Amygdala (tissue), 56 donors: ENCODE measurements at places on chromosomes 12 and 14.

- DNase-seq, result no peak
Measured at GRCh38 chr12:1553987-1554982, 40.1 kb downstream of the FBXL14 start.

- DNase-seq, result no peak
Measured at GRCh38 chr14:89348722-89349121, 68.3 kb downstream of the FOXN3 start.

DNA sequence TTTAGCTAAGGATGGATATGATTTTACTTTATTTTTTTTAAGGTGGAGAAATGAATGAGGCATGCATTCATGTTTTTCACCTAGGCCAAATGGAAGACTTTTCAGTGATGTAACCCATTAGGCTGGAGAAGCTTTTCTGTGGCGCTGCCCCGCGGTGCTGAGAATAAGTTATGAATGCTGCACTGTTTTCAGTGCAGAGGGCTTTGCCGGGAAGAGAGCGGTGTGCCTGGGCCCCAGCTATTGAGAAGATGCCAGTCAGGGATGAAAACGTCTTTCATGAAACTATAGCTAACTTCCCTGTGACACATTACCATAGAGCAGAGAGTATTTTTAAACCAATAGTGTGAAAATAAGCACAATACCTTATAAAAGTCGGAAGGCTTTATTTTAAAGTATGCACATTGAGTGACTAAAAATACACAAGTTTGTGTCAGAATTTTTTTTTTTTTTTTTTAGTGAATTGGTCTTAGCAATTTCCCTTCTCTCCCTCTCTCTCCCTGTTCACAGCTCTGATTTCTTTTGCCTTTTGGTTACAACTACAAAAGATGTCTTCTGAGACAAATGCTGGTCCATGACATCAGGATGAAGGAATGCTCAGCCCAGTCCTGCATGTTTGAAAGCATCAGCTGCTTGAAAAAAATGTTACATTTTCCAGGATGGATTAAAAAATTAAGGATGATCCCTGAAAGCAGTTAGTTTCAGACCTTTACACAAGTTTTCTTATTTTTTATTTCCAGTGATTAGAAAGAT lies 48.3 kb downstream of the NPAS3 start:
- DNase-seq, result no peak

- DNase-seq, result no peak
Measured at GRCh38 chr12:40561395-40561966, 130.8 kb upstream of the CNTN1 start.

DNA sequence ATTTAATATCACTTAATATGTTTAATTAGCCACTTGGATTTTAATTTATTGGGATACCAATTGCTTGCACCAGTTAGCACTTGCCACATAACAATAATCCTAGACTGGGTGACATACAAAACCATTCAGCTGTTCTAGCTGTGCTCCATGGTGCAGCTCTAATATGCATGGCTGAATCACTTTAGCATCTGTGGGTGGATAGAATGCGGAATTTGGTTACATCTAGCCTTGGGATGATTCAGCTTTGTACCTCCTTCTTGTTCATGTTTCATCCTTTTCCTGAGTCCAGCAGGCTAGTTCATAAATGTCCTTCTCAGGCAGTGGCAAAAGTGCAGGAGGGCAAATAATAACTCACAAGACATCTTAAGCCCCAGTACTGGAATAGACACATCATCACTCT lies 1263.0 kb downstream of the LRFN5 start:
- no peak for DNase-seq

DNA sequence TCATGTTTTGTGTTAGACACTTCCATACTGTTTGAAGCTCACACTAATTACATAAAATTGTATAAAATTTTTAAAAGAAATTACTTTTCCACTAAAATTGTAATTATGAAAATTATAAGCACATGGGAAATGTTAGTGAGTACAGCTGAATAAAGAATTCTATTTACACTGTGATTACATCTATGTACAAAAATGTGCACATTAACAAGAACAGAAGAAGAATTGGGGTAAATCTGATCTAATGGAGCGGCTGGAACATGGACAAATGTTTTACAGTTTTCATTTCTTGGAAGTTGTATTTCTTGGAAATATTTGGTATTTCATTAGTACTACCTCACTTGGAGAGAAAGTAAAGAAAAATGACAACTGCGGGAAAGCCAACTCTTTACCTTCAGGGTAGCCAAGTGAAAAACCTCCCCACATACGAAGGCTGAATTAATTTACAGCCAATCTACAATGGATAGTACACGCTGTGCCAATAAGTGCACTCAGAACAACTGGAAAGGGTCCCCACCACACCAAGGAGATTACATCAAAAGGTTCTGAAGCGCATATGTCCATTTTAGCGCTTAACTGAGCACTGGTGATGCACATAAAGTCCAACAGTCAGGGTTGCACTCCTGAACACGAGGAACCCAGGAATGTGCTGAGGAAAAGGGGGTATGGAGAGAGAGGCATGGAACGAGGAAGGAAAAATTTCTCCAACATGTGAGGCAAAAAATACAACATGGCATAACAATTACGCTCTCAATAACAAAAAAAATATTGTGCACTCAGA lies 17.5 kb downstream of the MED13L start:
- DNase-seq, result no peak

DNA sequence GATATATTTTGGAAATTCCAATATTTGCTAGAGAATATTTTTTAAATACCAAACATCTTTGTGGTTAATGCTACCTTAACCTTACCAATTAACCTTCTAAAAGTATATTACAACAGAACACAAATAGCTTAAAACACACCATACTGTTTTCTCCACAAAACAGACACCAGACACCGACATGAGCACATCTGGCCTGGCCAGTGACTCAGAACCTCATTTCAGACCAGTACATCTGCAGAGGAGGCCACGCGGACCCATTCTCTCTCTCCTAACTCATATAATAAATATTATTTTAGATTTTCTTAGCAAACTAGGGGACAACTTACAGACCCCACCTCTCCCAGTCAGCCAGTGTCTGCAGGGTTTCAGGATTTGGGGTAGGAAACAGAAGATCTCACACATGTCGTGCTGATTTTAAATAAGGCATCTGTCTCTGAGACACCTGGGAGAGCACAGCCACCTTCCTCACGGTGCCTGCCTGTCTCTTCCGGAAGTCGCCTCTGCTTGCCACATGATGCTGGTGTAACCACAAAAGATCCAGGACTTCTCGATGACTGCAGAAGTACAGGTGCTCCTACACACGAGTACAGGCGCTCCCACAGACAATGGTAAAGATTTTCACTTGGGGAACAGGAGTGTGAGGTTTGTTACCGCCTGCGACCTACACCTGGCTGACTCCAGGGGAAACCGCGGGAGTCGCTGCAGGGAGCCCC lies 9.7 kb upstream of the ANKLE2 start:
- no peak for DNase-seq

DNA sequence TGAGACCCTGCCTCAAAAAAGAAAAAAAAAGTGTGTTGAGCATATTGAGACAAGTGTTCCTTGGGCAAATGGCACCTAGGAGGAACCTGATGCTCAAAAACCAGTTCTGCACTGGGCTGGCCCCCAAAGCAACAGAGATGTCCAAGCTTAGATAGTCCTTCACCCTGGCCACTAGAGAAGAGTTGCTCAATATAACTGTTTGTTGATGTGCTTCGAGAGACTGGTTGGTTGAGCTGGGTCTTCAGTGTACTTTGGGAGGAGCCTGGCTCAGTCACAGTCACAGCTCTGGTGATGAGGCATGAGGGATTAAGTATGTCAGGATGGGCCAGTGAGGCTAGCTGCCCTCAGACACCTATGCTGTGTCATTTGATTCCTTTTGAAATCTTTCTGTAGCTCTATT lies 38.0 kb downstream of the SLC2A14 start:
- no peak for DNase-seq

DNA sequence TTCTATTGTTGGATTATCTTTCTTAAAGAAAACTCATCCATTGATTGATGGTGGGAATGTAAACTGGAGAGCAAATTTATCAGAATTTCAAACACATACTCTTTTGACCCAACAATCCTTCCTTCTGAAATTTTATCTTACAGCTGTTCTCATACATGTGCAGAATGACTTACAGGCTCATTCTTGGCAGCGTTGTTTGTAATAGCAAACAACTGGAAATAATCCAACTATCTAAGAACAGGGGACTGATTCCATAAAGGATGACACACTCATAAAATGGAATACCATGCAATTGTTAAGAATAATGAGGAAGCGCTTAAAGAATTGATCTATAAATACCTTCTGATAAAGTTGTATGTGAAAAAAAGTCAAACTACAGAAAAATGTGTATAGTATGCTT lies 24.0 kb downstream of the RHOJ start:
- no peak for DNase-seq

- DNase-seq, result no peak
Measured at GRCh38 chr12:68932128-68932960, 627 bp downstream of the CPM start.

GRCh38 chr12:46153268-46153872 lies 115.5 kb downstream of the SLC38A1 start:
- DNase-seq, result no peak

DNA sequence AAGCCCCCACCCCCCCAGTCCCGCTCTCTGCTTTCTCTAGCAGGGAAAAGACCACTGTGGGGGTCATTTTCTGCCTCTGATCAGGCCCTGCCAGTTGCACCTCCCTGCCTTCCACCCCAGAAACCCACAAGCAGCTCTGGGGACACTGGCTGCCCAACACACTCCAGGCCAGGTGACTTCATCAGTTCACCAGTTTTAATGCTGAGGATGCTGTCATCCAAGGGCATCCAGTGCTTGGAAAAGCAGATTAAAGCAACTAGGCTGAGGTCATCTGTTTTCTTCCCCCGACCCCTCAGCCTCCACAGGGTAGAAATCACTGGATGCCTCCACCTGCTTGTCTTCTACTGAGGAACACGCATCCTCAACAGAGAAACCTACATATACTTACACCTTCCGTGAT lies 282.4 kb downstream of the DPF3 start:
- no peak for DNase-seq

DNA sequence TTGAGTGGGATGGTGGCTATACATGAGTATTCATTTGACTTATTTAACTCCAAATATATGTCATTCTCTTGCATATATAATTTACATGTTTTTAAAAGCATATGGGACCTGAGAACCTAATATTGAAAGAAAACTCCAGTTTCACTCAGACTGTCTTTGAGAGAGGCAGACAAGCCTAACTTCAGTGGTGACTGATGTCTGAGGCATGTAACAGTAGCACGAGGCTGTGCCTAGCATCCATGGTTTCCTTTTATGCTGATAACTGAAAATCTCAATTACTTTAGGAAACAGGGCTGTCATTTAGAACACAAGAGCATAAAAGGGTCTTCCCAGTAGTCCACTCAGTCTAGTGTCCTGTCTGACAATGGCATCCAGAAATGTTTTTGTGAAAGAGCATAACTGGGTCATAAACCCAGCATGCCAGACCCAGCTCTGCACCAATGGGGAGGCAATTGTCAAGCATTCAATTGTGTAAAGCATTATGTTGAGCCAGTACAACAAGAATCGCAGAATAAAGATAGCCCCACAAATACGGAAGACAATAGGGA lies 24.3 kb downstream of the MAPK1IP1L start:
- no peak for DNase-seq

GRCh38 chr14:65027127-65027799 lies 40.6 kb downstream of the FNTB start:
- no peak for DNase-seq

DNA sequence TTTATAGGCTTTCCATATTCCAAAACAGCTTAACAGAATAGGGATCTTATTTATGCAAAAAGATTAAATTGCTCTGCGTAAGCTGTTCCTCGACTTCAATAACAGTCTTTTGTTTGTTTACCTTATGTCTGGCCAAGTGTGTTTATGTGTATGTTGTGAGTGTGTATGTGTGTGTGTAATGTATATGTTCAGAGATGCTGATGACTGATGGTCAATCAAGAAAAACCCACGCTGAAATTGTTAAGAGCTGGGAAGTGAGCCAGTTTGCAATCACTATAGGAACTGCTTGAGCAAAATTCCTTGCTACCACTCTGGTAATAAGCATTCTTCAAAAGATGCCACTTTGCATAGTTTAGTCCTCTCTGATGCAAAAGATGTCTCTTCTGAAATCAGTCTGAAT lies 59.6 kb downstream of the PRKD1 start:
- no peak for DNase-seq

DNA sequence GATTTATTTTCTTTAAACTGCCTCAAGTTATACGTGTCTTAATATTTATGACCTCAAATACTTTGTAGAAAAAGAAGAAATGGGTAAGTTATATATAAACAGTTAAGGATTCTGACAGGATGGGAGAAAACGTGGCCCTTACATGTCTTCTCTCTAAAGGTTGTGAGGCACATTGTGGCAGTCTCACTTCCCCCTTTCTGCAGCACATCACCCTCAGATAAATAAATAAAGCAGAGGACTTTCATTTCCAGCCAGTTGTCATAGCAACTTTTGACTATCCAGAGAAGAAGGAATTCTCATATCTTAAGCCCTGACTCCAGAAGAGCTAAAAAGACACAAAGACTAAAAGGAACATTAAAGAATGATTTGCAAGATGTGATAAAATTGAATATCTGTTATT lies 28.8 kb upstream of the CEP83 start:
- DNase-seq, result no peak

DNA sequence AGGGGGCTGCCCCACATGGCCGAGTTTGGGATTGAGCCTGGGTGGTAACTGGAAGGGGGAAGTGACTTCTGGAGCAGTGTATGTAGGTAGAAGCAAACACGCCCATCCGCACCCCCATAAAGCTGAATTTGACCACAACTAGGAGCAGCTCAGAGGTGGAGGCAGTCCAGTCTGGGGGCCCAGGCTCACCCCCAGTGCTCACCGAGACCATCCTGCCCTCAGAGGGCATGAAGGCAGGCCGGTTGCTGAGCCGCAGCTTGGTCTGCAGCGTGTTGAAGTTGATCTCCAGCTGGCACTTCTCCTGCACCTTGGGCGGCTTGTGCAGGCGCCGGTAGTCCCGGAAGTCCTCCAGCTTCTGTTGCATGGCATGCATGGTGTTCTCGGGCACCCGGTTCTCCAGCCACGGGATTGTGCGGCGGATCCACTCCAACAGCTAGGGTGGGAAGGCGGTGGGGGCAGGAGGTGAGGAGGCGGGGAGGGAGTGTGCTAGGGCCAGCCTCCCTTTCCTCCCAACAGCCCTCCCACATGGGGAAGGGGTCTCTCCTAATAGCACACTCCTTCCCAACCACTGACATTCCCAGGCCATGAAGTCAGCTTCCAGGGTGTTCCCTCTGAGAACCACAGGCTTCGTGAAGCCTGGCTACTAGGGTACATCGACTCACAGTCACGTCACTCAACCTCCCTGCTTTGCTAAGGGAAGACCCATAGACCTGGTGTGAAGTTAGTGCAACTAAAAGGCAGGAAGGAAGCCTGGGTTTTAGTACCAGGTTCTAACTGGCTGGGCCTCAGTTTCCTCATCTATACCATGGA lies 87.0 kb downstream of the ACTN1 start:
- DNase-seq, result no peak

DNA sequence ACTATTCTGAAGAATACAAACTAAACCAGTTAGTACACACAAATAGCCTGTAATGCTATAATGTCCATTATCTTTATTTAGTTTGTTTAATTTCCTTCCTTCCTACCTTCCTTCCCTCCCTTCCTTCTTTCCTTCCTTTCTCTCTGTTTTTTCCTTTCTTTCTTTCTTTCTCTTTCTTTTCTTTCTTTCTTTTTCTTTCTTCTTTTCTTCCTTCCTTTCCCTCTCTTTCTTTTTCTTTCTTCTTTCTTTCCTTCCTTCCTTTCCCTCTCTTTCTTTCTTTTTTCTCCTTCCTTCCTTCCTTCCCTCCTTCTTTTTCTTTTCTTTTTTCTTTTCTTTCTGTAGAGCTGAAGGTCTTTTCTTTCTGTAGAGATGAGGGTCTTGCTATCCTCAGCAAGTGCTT lies 131.2 kb downstream of the TMEM30B start:
- DNase-seq, result no peak
